ENCODE measurements at places on chromosomes 3 and 15.
A peak's percentile ranks its signal among the peaks of the same experiment; 100 is the strongest.

- DNase-seq, result no peak
These were observed 9.1 kb upstream of the SEC11A start for GRCh38 chr15:84725001-84725491.

DNA sequence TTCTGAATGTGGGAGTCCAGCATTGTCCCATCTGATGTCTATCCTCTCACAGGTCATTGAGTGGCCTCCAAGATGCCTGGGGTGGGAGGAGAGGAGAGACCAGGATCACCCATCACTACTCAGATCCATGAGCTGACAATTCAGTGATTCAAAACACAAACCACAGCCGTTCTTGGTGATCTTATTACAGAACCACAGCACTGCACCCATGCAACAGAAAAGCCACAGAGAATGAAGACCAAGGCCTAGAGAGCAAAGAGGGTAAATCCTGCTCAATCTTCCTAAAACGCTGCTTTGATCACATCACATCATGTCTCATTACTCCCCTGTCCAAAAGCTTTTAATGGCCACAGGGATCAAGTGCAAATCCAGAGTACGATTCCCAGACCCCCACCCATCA, 23.5 kb downstream of the ANP32A start:
- no peak for DNase-seq

DNA sequence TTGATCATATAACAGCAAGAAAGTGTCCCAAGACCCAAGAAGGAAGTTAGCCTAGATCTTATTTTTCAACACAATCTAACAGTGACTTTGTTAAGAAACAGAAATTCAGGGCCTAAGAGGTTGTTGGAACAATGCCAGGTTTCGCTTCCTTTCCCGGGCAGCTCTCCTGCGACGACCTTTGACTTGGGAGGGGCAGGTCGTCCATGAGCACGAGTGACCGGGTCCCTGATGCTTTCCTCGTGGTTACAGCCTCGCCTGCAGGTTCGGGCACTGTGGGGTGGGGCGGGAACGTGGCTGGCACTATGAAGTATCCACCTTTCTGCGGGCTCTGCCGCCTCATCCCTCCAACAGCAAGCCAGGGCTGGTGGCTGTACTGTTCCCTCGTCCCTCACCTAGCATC, 90.1 kb upstream of the RGMA start:
- no peak for DNase-seq

DNA sequence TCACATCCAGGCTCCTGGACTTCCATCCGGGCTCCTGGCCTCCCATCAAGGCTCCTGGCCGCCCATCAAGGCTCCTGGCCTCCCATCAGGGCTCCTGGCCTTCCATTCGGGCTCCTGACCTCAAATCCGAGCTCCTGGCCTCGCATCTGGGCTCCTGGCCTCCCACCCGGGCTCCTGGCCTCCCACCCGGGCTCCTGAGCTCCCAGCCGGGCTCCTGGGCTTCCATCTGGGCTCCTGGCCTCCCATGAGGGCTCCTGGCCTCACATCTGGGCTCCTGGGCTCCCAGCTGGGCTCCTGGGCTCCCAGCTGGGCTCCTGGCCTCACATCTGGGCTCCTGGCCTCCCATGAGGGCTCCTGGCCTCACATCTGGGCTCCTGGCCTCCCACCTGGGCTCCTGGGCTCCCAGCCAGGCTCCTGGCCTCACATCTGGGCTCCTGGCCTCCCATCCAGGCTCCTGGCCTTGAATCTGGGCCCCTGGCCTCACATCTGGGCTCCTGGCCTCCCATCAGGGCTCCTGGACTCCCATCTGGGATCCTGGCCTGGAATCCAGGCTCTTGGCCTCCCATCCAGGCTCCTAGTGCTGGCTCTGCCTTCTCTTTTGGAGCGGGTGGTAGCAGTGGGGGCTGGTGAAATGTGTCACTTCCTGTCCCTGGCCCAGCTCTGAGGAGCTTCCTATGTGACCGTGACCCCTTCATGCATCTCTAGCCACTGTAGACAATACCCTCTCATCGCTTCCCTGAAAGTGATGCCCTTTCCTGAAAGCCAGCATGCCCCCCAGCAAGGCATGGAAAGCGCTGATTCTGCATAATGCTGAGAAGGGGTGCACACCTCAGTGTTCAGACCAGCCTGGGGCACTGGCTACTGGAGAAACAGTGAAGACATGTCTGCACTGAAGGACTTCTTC, 62.7 kb upstream of the BLM start:
- no peak for DNase-seq

GRCh38 chr15:96331144-96331944, 844 bp downstream of the NR2F2 start:
- DNase-seq, result no peak

- DNase-seq, result no peak
These were observed 30.1 kb downstream of the ZNF35 start for GRCh38 chr3:44678480-44679116.

- no peak for DNase-seq
These were observed 72.4 kb downstream of the BFSP2 start for GRCh38 chr3:133472242-133472641.

- DNase-seq, result no peak
These were observed 30.4 kb downstream of the NXPE3 start for GRCh38 chr3:101809178-101810021.

DNA sequence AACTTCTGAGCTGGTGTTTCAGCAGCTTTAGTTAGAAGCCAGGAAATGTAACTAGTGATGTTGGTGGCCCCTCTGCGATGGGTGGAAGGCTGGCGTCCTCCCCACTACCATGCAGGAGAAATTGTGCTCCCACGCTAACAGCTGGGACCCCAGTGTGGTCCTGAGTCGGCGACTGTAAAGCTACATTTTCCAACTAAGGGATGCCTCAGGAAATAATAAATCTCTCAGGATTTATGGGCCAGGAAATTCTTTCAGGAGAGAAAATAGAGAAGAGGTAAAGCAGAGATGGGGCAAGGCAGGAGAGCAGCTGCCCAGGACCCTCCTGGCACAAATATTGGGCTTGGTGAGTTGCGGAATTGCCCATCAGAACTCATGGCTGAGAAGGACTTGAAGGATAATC, 186.9 kb downstream of the OPA1 start:
- no peak for DNase-seq

DNA sequence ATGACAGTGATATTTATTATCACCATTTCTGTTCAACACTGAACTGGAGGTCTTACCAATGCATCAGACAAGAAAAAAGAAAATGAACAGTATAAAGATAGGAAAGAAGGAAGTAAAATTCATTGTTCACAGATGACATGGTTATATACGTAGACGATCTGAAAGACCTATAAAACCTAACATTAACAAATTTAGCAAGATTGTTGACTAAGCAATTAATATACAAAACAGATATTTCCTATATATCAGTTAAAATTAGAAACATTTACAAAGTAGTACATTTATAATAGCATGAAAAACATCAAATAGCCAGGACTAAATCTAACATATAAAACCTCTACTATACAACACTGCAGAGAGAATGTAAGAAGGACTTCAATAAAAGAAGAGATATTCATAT, 92.8 kb upstream of the MELTF start:
- no peak for DNase-seq

GRCh38 chr3:32620611-32621310, 50.1 kb upstream of the DYNC1LI1 start:
- DNase-seq, result no peak

DNA sequence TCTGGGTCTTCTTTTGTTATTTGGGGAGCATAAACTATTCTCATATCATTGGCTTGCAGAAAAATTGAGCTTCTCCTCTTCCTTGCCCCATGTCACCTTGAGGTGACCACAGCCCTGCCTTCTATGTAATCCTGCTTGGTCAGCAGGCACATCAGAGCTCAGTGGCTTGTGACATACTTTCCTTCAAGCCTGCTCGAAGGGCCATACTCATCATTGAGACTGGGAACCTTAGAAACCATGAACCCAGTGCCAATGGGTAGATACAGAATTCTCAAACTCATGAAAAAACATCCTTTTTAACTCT, 3.7 kb upstream of the CCR2 start:
- no peak for DNase-seq

DNA sequence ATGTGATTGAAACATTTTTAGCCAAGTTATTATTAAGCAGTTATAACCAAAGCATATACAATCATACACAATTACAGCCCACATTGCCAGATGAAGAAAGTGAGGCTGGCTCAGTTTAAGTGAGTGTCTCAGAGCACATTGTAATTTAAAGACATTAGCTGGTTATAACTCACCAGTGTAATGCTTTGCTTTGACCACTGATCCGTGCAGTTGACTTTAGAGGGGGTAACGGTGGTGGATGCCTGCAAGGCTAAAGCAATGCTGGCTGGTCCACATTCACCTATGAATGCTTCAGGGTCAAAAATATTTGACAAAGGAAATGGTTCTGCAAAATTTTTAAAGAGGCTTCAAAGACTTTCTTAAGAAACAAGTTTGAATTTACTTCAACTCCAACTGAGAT, 1.2 kb downstream of the C3orf85 start:
- DNase-seq, result no peak

GRCh38 chr3:67118122-67118521, 120.0 kb downstream of the KBTBD8 start:
- no peak for DNase-seq

- DNase-seq, result no peak
These were observed 13.2 kb downstream of the NR1I2 start for GRCh38 chr3:119794971-119795612.

- peak; percentile 11 for DNase-seq
These were observed 10.5 kb upstream of the GADL1 start for GRCh38 chr3:30904996-30905395.

DNA sequence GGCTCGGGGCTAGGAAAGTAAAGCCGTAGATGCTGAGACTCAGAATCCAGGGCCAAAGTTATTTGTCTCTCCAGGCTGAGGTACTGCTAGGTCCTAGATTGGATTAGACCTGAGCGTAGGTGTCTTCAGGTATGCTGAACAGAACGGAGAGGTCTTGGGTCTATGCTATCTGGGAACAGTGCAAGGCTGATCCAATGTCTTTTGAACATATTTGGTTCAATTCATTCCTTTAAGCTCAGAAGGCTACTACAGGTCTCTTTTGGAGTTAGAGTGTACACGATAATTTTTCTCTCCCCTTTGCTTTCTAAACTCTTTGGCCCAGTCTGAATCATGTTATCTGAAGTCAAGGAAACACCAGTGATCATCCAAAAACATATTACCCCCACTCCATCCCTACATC, 137.5 kb upstream of the TBL1XR1 start:
- no peak for DNase-seq

DNA sequence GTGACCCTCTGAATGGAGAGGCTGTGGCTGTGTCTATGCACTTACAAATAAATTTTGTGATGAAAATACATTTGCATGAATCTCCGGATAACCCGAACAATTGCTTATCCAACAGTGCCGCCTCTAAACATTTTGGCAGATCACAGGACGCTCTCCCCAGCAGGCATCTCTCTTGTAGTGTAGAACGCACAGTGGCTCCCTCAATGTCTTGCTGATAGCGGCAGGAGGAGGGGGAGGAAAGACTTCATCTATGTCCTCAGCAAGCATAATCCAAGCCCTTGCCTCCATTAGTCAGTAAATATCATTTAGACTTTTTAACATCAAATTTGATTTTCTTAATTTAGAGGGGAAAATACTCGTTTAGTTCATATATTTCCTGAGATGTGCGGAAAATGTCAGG, 318.1 kb upstream of the IGF1R start:
- DNase-seq, result no peak

DNA sequence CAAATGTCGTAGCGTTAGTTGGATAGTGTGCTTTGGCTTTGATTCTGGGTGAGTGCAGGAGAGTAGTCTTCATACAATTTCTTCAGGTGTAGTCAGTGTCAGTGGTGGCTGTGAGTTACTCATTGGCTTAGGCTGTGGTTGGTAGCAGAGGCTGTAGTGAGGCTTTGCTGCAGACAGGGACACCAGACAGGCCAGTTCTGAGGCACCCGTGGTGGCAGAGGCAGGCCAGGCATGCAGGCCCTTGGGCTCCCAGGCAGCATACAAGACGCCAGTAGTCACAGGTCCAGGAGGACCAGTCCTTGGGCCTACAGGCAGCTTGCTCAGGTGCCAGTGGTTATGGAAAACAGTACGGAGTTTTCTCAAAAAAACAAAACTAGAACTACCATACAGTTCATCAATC, 61.3 kb downstream of the DMXL2 start:
- no peak for DNase-seq

GRCh38 chr3:26484140-26484539, 138.4 kb upstream of the LRRC3B start:
- no peak for DNase-seq

GRCh38 chr3:139629033-139629432, 48.7 kb downstream of the NMNAT3 start:
- no peak for DNase-seq

GRCh38 chr3:161423911-161424522, 52.7 kb upstream of the SPTSSB start:
- no peak for DNase-seq

GRCh38 chr3:4804161-4805058, 174.8 kb upstream of the BHLHE40 start:
- DNase-seq, result no peak

DNA sequence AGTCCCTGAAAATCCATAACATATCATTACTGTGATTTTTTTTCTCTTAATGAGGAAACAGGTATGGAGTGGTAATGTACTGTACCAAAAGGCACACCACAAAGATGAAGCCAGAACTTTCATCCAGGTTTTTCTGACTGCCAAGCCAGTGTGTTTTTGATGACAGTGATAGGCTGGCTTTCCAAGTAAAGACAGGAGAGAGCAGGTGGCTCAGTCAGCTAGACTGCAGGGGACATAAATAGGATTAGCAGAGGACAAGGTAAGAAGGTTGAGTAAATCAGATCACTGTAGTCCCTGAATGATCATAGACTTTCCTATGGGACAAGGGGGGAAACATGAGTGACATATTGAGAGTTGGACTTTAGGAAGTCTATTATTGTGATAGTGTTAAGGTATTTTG, 127.9 kb downstream of the GADL1 start:
- DNase-seq, result no peak

GRCh38 chr3:108208831-108209230, 13.4 kb downstream of the IFT57 start:
- no peak for DNase-seq
